ENCODE measurements at places on chromosomes 13 and 19. TPM values are rescaled to one million over a fixed set of nuclear protein-coding genes. Genes with fewer than 3 reads are reported as not detected.

DNA sequence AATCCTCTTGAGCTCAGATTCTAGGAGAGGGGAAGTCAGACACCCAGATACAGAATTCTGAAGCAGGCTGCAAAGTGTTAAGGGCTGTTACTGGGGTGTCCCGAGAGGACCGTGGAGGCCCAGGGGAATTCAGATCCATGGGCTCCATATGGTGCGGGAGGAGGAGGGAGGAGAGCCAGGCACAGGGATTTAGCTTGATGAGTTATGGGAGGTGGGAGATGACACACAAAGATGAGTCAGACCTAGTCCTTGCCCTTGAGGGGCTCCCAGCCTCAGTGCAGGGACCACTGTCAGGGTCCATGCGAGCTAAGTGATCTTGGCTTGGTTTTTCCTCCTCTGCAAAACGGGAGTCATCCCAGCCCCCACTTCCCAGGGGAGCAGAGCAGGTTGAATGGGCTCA lies 14.4 kb upstream of the GIPR start:
- DNase-seq, result no peak

GRCh38 chr19:1026783-1027649 lies 608 bp downstream of the CNN2 start:
- DNase-seq, result peak; percentile 48

SRRM5 gene
- 0.11 TPM for total RNA-seq

NCR1 gene
- total RNA-seq, result not detected
